Memory B cell (primary cell): ENCODE measurements at places on chromosomes 6 and 20.
A peak's percentile ranks its signal among the peaks of the same experiment; 100 is the strongest.

GRCh38 chr6:53985366-53985765 is 125.9 kb upstream of the MLIP start:
- H3K4me1 ChIP-seq: no peaks in the 10 kb centered on the region
- DNase-seq: no peak
- H3K27me3 ChIP-seq: peaks cover 2% of the 10 kb centered on the region
- no peak overlapping the region for H3K4me3 ChIP-seq
- H3K27ac ChIP-seq: no peak overlapping the region

- peak overlapping the region; percentile 94 for H3K27ac ChIP-seq
- no peaks in the 10 kb centered on the region for H3K36me3 ChIP-seq
- H3K4me3 ChIP-seq: peak overlapping the region; percentile 86
Measured at GRCh38 chr6:10532392-10532791, 11.2 kb downstream of the GCNT2 start.

GRCh38 chr6:89948876-89949275 is 54.6 kb downstream of the GJA10 start:
- no peaks in the 10 kb centered on the region for H3K27me3 ChIP-seq
- peak overlapping the region; percentile 71 for H3K27ac ChIP-seq
- H3K4me1 ChIP-seq: peaks cover 23% of the 10 kb centered on the region
- H3K4me3 ChIP-seq: no peak overlapping the region
- no peak for DNase-seq

GRCh38 chr20:3728876-3729275 is 3.6 kb upstream of the HSPA12B start:
- H3K27me3 ChIP-seq: peaks cover 31% of the 10 kb centered on the region
- H3K4me3 ChIP-seq: no peak overlapping the region
- no peak for DNase-seq

- no peaks in the 10 kb centered on the region for H3K36me3 ChIP-seq
- peaks cover 17% of the 10 kb centered on the region for H3K27me3 ChIP-seq
- H3K4me1 ChIP-seq: no peaks in the 10 kb centered on the region
- H3K27ac ChIP-seq: no peak overlapping the region
Measured at GRCh38 chr6:11017090-11017489, 27.0 kb downstream of the ELOVL2 start.

GRCh38 chr20:52682237-52682636 is 289.9 kb upstream of the TSHZ2 start:
- no peak overlapping the region for H3K27ac ChIP-seq
- H3K4me1 ChIP-seq: no peaks in the 10 kb centered on the region
- no peak for DNase-seq
- peaks cover 8% of the 10 kb centered on the region for H3K27me3 ChIP-seq
- H3K4me3 ChIP-seq: no peak overlapping the region

GRCh38 chr6:157454762-157455714 is 74.0 kb downstream of the ZDHHC14 start:
- H3K27me3 ChIP-seq: no peaks in the 10 kb centered on the region
- peaks cover 26% of the 10 kb centered on the region for H3K4me1 ChIP-seq
- peak overlapping the region; percentile 68 for H3K27ac ChIP-seq
- DNase-seq: no peak
- H3K4me3 ChIP-seq: no peak overlapping the region

GRCh38 chr6:50713226-50713625 is at the start of gene TFAP2D:
Gene TFAP2D, plus strand, starts transcription at chr6:50713526. Its CDS starts 530 bp downstream, at chr6:50714056.
- no peaks in the 10 kb centered on the region for H3K4me1 ChIP-seq
- H3K36me3 ChIP-seq: no peaks in the 10 kb centered on the region
- no peak for DNase-seq

- peaks cover 2% of the 10 kb centered on the region for H3K27me3 ChIP-seq
- H3K4me1 ChIP-seq: no peaks in the 10 kb centered on the region
- no peak for DNase-seq
- H3K4me3 ChIP-seq: no peak overlapping the region
- H3K36me3 ChIP-seq: no peaks in the 10 kb centered on the region
Measured at GRCh38 chr20:14193885-14194284, 143.5 kb downstream of the FLRT3 start.

- no peaks in the 10 kb centered on the region for H3K4me1 ChIP-seq
- no peaks in the 10 kb centered on the region for H3K36me3 ChIP-seq
- H3K27ac ChIP-seq: no peak overlapping the region
- DNase-seq: no peak
Measured at GRCh38 chr6:160132776-160133338, 11.2 kb downstream of the SLC22A1 start.

DNA sequence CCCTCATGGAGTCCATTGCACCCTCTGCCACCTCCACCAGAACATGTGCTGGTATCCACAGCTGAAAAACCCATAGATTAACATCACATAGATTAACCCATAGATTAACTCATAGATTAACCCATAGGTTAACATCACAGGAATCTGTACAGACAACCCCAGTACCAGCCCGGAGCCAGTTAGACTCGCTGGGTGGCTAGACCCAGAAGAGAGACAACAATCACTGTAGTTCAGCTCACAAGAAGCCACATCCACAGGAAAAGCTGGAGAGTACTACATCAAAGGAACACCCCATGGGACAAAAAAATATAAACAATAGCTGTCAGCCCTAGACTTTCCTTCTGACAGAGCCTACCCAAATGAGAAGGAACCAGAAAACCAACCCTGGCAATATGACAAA is 25.1 kb downstream of the SERPINB9 start:
- H3K27me3 ChIP-seq: no peaks in the 10 kb centered on the region
- peaks cover 70% of the 10 kb centered on the region for H3K4me1 ChIP-seq
- H3K27ac ChIP-seq: peak overlapping the region; percentile 97
- H3K36me3 ChIP-seq: peaks cover 4% of the 10 kb centered on the region
- H3K4me3 ChIP-seq: peak overlapping the region; percentile 53

DNA sequence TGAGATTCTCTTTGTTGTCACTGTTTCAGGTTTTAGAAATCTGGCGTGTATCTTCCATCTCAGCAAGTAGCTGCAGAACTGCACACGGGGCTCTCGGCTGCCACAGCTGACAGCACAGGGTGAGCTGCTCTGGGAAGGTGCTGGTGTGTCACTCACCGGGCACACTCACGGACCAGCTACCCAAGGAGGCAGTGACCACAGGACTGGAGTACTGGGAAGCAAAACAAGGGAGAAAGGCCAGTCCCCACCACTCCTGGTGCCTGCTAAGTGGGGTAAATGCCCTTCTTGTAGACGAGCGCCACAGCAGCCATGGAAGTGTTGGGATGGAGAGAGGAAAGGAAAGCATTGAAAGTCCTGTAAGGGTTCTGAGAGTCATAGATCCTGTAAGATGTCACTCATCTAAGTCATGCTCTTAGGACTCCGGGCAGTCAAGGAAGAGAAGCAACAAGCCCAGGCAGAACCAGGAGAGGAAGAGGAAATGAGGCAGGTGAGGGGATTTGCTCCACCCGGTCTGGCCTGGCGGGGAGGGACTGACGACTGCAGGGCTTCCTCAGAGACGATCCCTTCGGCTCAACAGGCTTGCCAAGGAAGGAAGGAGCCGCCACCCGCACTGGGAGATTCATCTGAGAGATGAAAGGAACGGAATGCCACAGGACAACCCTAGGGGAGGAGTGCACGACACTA is 48.1 kb downstream of the PRDM1 start:
- H3K4me3 ChIP-seq: no peak overlapping the region
- peaks cover 15% of the 10 kb centered on the region for H3K4me1 ChIP-seq
- no peaks in the 10 kb centered on the region for H3K27me3 ChIP-seq
- no peaks in the 10 kb centered on the region for H3K36me3 ChIP-seq
- H3K27ac ChIP-seq: no peak overlapping the region

GRCh38 chr6:131572686-131573415 is at the start of gene ARG1:
Gene ARG1, plus strand, starts transcription at chr6:131573226. Its CDS starts 57 bp downstream, at chr6:131573283.
- no peaks in the 10 kb centered on the region for H3K4me1 ChIP-seq
- no peaks in the 10 kb centered on the region for H3K27me3 ChIP-seq
- peaks cover 29% of the 10 kb centered on the region for H3K36me3 ChIP-seq
- H3K4me3 ChIP-seq: no peak within 1 kb of the TSS
- DNase-seq: no peak

DNA sequence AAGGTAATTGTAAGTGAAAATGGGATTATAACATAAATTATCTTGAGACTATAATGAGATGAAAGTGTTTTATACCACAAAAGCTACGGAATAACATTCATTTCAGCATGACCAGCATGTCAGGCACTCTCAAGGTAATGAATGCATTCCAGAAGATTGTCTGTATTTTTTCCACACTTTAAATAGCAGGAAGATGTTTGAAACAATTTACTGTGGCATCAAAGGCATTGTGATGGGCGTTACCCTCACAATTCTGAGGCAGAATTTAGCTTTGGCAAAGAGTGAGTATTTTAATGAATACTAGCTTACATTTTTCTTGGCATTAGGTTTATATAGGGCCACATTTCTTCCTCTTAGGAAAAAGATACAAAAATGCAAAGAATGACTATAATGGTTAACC is 627.2 kb downstream of the BCKDHB start:
- DNase-seq: no peak
- no peak overlapping the region for H3K4me3 ChIP-seq
- no peaks in the 10 kb centered on the region for H3K36me3 ChIP-seq
- H3K27ac ChIP-seq: no peak overlapping the region

DNA sequence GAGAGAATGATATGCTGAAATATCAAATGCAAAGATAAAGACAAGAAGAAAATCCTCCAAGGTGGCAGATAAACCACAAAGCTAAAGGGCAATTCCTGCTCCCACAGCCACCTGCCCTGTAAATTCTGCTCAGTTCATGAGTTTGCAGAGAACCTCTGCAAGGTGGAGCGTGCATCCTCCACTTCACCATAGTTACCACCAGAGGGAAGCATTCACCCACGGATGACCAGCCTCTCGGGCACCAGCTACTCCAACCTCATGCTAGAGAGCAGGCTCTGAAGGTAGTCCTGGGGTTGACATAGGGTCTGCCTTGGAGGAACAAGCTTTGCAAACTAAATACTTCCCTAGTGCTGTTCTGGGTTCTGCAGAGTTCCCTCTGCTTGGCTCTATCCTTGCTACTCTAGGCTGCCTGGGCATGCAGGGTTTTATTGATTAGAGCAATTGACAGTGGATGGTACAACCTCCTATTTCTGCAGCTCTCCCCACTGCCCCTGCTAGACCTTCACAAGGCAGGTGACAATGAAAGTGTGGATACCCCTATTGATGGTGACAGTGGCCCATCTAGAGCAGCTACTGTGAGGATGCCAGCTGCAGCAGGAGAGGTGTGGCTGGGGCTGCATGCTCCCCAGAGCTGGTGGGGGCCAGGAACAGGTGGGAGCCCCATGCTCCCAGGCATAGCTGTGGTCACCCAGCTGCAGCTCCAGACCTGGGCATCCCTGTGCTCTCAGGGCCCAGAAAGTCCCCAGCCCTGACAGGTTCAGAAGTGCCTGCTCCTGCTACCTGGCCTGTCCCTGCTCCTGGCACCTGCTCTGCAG is 51.1 kb downstream of the GGTLC1 start:
- H3K36me3 ChIP-seq: no peaks in the 10 kb centered on the region
- H3K4me1 ChIP-seq: no peaks in the 10 kb centered on the region
- H3K27me3 ChIP-seq: peaks cover 3% of the 10 kb centered on the region
- no peak overlapping the region for H3K27ac ChIP-seq
- no peak overlapping the region for H3K4me3 ChIP-seq

GRCh38 chr6:24396824-24397223 is 5.9 kb upstream of the MRS2 start:
- H3K4me3 ChIP-seq: no peak overlapping the region
- peaks cover 17% of the 10 kb centered on the region for H3K27me3 ChIP-seq
- H3K27ac ChIP-seq: no peak overlapping the region

DNA sequence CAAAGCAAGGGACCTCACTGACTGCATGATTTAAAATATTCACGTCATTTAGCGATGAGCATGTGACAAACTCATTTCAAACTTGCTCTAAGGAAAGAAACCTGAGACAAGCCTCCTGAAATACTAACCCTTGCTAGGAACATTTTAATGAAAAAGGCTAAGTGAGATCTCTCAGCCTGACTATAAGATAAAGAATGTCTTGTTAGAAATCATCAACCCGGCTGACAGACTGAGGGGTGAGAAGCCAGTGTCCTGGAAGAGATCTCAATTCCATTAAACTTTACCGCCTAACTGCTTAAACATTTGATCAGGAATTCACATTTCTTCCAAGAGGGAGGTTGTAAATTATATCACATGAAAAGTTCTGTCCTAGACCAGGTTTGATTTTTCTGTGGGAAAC is 274.8 kb upstream of the EXOC2 start:
- H3K4me3 ChIP-seq: no peak overlapping the region
- H3K27ac ChIP-seq: no peak overlapping the region
- no peaks in the 10 kb centered on the region for H3K36me3 ChIP-seq
- H3K4me1 ChIP-seq: no peaks in the 10 kb centered on the region
- no peak for DNase-seq

GRCh38 chr6:154602708-154603107 is 92.2 kb upstream of the CNKSR3 start:
- no peak overlapping the region for H3K4me3 ChIP-seq
- H3K36me3 ChIP-seq: no peaks in the 10 kb centered on the region
- peaks cover 22% of the 10 kb centered on the region for H3K4me1 ChIP-seq
- no peak for DNase-seq
- H3K27me3 ChIP-seq: no peaks in the 10 kb centered on the region

DNA sequence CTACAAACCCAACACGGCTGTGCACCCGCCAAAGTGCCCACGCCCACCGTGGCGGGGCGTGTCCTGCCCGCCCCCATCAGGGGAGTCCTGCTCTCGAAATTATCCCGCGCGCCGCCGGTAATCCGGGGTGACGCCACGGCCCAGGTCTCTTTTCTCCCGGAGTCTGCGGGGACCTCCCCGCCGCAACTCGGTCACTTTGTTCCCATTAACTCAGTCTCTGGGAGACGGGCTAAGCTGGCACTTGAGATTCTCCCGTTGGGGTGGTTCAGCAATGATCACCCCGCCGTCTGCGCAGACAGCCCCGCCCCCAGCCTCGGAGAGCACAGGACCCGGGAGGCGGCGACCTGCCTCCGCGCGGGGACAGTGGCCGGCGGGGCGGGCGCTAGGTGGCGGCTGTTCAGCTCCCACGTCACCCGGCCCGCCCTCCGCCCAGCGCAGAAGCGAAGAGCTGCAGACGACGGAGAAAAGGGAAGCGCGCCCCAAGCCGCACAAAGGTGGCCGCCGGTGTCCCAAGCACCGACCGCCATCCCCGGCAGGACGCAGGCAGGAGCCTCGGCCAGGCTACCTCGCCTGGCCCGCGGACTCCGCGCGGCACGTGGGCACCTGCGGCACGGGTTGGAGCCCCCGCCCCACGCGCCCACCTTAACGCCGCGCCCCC is 31.5 kb downstream of the SF3B5 start:
- H3K4me3 ChIP-seq: peak overlapping the region; percentile 90
- H3K4me1 ChIP-seq: peaks cover 30% of the 10 kb centered on the region
- peak overlapping the region; percentile 96 for H3K27ac ChIP-seq
- DNase-seq: peak; percentile 91

GRCh38 chr6:142726616-142727015 is 218.4 kb downstream of the HIVEP2 start:
- H3K4me3 ChIP-seq: no peak overlapping the region
- H3K27ac ChIP-seq: no peak overlapping the region
- H3K27me3 ChIP-seq: no peaks in the 10 kb centered on the region
- no peak for DNase-seq
- no peaks in the 10 kb centered on the region for H3K36me3 ChIP-seq

GRCh38 chr6:167258646-167259045 is 32.5 kb upstream of the UNC93A start:
- H3K27ac ChIP-seq: no peak overlapping the region
- no peak overlapping the region for H3K4me3 ChIP-seq
- H3K27me3 ChIP-seq: peaks cover 18% of the 10 kb centered on the region
- no peaks in the 10 kb centered on the region for H3K4me1 ChIP-seq
- peaks cover 7% of the 10 kb centered on the region for H3K36me3 ChIP-seq
